NCI-H2107 (cell line): ENCODE measurements at places on chromosomes 16 and 17.

DNA sequence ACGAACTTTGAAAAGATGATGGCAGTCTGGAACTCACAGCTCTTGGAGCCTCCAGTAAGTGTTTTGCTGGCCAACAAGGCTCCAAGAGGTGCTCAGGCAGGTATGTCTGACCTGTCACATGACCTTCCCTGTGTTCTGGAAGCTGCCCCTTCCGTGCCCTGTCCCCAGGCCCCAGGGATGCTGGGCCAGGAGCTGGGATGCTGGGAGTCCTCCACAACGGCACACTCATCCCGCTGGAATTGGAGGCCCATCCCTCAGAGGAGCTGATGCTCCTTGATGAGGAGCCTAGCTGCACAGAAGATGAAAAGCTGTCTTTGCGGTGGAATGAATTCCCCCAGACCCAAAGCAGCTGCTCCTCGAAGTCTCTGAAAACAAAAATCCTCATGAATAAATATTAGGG is 47.8 kb downstream of the HOXB1 start:
- DNase-seq: no peak

GRCh38 chr17:66351033-66351432 is 48.6 kb downstream of the PRKCA start:
- DNase-seq: no peak

DNA sequence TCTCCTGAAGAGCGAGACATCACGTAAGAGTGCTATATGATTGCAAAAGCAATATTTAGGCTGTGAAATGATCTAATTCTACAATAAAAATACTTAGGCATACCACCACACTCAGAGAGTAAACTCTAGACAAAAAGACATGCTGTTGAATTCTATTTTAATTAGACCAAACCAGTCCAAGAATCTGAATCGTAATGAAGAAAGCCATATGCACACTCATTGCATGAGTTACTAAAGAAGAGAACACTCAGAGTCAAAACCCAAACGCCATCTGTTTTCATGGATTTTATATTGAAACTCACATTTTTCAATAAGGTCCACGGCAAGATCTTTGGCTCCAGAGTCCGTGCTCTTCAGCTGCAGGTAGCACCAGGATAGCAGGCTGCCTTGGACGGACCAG is 65.2 kb downstream of the ZZEF1 start:
- no peak for DNase-seq

DNA sequence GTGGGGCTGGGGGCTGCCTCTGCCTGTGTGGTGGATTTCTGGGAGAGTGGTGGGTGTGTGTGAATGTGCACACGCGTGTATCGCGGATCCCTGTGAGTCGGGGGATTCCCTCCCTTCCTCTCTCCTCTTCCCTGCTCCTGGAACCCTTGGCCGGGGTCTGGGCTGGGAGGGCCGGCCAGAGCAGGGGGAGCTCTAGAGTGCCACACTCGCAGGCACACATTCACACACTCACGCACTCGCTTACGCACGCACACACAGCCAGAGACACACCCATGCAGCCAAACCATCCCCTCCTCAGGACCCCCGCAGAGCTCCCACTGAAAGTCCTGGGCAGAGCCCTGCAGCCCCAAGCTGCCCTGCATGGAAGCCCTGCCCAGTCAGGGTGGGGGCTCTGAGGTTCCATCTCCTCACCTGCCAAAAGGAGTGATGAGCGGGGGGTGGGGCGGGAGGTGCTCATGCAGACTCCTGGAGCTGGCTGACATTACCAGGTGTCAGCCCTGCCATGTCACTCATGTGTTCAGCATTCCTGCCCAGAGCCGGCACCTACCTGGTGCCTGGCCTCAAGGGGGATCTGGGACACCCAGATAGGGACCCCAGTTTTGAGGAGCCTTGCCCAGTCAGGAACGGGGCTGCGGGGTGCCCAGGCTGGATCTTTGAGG is 1.9 kb downstream of the NECAB2 start:
- no peak for DNase-seq

GRCh38 chr16:15031586-15031985 is 24.3 kb downstream of the NTAN1 start:
- no peak for DNase-seq

DNA sequence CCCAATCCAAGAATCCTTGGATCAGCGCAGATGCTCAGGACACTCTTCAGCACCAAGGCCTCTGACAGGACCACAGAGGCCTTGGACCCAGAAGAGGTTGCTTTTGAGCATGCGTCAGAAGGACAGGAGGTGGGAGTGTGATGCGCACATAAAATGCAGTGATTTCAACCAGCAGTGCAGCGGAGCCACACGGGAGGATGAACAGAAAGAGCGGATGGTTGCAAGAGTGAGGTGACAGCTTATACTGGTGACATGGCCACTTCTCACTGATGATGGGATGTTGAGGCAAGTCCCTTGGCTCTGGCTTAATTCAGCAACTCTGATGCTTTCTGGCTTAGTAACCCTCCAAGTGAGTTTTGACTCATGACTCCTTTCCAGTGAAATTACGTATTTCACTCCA is 25.2 kb upstream of the ERN1 start:
- no peak for DNase-seq

DNA sequence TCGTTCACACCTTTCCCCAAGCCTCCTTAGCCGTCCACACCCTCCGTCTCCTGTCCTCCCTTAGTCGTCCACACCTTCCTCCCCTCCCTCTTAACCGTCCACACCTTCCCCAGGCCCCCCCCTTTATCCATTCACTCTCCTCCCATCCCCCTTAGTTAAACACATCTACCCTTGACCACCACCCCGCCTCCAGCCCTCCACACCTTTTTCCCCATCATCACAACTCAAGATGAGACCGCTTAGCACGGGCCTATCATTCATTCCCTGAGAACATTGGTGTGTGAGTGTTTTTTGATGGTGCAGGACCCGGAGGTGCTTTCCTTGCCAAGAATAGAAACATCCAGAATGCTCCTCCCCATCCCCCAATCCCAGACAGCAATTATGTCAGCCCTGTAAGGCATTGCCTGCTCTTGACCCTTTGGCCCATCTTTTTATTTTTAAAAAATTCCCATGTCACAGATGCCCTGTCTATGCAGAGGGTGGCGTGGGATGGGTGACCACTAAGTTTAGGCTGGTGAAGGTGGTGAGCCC is 1.4 kb downstream of the TENT4B start:
- DNase-seq: no peak

DNA sequence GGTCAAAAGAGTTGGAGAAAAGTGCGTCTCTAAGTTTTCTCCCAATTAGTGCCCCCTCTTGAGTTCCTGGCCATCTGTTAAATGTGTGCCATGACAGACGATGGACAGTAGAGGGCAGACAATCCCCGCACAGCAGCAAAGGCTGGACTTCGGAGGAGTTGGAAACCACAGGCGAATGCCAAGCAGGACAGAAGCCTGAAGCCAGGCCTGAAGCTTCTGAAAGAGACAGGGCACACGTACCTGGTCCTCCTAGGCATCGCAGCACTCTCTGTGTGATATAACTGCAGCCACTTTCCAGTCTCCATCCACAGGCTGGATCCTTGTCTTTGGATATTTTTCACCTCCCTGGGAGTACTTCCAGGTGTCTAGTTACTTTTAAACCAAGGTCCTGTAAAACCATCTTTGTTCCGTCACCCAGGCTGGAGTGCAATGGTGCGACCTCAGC is 14.5 kb downstream of the C17orf100 start:
- no peak for DNase-seq

GRCh38 chr16:63702981-63703590 is 1418.8 kb downstream of the CDH11 start:
- no peak for DNase-seq
